ENCODE measurements at places on chromosomes 6 and 20.

GRCh38 chr20:53122853-53123252, 150.7 kb downstream of the TSHZ2 start:
- DNase-seq: no peak

DNA sequence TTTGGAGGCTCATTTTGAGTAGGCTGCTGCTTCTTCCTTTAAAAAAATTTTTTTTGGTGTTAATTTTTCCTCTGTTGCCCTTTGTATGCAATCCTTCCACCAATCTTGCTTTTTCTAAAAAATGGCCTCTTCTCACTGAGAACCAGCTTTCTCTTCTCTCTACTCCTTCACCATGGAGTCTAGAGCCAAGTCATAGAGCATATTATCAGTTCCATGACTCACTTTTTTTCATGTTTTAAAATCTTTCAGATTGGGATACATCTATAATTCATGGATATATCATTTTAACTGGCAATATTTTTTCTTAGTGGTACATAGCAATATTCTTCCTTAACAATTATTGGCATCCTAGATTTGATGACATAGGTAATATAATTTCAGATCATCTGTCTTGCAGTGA, 62.7 kb downstream of the SLX4IP start:
- no peak for DNase-seq

- DNase-seq: no peak
Observed at GRCh38 chr6:142482974-142483373, 181.2 kb downstream of the ADGRG6 start.

DNA sequence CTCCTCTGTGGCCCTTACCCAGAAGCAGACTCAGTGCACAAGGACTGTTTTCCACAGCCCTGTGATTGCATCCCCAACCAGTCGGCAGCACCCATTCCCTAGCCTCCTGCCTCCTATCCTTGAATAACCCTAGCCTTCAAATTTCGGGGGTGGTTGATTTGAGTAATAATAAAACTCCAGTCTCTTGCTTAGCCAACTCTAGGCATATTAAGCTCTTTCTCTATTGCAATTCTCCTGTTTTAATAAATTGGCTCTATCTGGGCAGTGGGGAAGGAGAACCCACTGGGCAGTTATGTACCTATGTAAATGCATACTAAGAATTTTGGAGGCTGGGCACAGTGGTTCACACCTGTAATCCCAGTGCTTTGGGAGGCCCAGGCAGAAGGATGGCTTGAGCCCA, 70.6 kb upstream of the ZMYND8 start:
- no peak for DNase-seq

GRCh38 chr20:60086821-60087562, 128.8 kb downstream of the CDH26 start:
- no peak for DNase-seq

All from activated T-helper 1 cell treated with anti-CD3 and anti-CD28 coated beads, Interleukin-12 subunit alpha, Interleukin-12 subunit beta, Interleukin-2, Interleukin-4 antibody, amounts not matched to agents 30 ng/mL and 10 ng/mL and 1 ng/mL, durations not matched to agents 14 hours and 24 hours and 36 hours (primary cell).